ENCODE measurements at places on chromosomes 1 and 21.

DNA sequence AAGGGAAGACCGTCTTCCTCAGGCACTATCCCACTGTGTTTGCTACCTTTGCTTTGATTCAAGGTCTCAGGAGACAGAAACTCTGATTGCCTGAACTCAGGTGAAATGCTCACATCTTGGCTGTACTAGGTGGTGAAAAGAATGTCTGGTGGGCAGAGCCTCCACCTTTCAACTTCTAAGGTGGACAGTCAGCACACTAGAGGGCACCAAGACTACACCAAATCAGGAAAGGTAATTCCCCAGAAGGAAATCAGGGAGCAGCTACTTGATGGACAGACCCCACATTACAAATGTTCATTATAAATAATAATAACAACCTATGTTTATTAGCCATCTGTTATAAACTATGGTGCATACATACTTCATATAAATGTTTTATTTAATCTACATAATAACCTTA is 220.9 kb downstream of the ATG4C start:
- no peak for DNase-seq

DNA sequence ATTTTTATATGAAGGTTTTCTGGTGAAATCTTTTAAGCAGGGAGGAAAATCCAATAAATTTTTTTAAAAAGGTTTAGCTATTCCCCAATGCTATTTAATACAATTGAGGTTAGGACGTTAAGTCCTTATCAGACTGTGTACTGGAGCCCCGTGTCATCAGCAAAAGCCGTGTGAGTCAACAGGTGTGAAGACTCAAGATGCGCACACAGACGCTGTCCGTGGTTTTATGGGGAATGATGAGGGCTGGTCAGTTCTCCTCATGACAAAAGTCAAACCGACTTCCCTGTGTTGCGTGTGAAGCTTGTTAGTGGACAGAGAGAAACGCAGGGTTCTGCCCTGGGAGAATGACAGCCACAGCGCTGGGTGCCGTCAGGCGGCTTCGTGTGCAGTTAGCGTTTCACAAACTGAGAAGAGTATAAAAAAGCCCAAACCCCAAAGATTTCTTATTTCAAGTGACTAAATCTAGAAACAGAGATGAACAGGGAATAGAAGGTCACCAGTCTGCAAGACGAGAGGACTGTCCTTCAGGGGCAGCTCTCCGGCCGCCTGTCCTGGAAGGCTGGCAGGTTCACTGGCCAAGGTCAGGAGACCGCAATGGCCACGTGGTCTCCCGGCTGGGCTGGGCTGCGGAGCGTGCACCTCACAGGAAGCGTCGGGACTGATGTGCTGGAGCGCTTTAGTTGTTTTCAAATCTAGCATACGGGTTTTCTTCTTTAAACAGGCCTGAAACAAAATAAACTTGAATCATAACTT is 22.4 kb downstream of the PTTG1IP start:
- no peak for DNase-seq

DNA sequence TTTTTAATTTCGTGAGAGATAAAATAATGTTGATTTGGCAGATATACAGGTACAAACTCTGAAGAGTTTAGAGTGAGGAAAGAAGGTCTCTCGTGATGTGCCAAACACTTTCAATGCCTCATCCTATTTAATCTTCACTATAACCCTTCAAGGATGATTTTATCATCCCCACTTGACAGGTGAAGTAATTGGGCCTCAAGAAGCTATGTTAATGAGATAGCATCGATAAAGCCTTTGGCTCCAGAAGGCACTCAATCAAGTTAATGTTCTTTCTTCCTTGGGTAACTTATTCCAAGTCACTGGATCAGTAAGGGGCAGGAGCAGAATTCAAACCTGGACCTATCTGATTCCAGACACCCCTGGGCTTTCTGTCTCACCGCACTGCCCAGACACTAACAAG is 7.2 kb downstream of the LMOD1 start:
- no peak for DNase-seq

- DNase-seq = no peak
Measured at GRCh38 chr1:241842565-241842964, 5.4 kb upstream of the EXO1 start.

DNA sequence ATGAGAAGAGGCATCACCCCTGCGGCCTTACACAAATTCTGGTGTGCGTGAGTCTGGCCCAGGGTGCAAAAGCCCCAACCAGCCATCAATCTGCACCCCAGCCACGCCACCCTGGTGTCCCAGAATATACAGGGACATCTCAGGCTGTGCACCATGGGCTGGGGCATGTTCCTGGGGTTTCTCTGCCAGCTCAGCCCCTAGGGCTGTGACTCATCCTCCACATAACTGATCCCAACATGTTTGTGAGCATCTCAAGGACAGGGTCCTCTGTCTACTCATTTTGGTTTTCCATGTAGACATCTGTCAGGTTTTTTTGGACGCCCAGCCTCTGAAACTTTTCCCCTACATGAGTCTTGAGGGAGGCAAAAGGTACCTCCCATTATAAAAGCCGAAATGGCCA is 511 bp downstream of the ZNF683 start:
- DNase-seq = no peak

DNA sequence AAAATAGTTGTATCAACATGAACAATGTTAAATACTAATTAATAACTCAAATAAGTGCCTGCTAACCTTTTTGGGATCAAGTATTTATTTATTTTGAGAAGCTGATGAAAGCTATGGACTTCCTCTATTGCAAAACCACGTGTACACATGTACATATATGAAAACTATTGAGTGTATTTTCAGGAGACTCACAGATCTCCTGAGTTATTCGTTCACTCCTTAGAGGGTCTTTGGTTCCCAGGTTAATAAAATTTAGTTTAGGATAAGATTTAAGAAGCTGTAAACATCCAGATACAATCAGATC is 130.5 kb downstream of the DISC1 start:
- DNase-seq = no peak

GRCh38 chr1:182631053-182631677 is 27.0 kb upstream of the RGS16 start:
- DNase-seq = no peak

All from stimulated activated CD8-positive, alpha-beta memory T cell treated with anti-CD3 and anti-CD28 coated beads, Interleukin-7, amount 100 ng/mL, for 1 hour (primary cell).